SK-N-SH (cell line): ENCODE measurements at places on chromosomes 7 and 10.
A peak's percentile ranks its signal among the peaks of the same experiment; 100 is the strongest.

DNA sequence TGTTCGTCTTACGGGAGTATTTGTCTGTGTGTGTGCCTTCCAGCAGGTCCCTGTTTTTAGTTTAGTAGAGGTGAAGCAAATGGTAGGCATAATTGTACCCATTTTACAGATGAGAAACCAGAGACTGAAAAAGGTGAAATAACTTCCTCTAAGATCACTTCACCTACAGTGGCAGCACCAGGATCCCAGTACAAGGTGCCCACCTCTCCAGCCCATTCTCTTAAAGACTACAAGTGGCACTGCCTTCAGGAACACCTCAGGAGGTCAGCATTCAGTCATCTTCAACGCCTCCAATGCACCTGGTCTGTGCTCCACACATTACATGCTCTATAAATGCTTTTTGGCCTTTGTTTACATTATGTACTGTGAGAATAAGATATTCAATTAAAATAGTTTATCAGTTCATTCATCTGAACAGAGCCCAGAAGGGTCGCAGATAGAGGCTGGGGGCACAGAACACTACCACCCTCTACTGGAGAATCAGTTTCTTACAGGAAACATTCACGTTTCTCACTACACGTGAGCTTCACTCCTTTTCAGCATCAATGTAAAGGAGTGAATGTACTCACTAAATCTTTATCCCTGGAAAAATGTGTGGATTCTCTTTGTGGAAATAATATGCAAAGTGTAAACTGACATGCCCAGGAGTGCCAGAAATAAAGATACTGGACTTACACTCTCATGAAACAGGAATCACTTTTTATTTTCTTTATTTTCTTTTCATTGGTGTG, 45.5 kb upstream of the ABLIM1 start:
- peak; percentile 64 for DNase-seq

DNA sequence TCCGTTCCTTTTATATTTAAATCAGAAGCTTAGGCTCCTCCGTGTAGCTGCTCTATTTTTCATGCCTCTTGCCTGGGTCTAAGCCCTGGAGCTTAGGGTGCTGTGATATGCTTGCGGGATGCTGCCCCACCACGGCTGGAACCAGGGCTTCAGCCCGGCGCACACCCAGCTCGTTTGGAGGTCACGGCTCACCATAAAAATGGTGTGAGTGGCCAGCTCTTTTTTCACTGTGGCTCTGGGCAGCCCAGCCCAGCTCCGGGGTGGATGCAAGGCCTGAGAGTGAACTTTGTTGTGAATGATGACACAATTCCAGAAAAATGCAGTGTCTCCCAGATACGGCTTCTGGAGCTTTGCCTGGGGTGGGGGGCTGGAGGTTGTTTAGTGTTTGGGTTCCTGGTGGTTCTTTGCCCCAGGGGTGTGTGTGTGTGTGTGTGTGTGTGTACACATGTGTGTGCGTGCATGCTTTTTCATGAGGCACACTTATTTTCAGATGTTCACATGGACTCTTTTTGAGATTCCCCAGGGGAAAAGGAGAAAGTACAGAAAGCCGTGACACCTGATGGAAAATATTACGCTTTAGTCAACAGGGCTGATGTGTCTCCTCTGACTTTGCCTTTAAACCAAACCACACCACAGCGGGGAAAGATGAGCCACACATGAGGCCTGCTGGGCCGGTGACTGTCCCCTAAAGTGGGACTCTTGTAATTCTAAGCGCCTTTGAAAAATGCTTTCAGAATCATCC, 46.2 kb downstream of the GRK5 start:
- peak; percentile 44 for DNase-seq

DNA sequence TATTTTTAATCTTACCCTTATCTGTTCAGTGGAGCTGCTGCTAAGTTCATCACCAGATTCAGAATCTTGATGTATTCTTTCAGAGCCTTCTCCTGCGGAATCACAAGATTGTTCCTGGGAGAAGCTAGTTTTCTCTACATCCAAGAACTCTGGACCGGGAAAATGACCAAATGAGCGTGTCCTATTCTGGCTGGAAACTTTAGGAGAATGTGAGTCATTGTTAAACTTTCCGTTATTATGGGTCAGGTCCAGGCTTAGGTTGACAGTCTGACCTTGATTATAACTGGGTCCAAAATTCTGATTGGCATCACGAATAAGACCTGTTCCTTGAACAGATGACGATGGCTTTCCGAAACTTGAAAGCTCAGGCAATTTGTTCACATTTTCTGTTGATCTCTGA, 20.5 kb downstream of the ARHGAP12 start:
- DNase-seq, result no peak

- DNase-seq, result peak; percentile 67
Observed at GRCh38 chr10:120423431-120424197, 33.4 kb upstream of the PLPP4 start.

DNA sequence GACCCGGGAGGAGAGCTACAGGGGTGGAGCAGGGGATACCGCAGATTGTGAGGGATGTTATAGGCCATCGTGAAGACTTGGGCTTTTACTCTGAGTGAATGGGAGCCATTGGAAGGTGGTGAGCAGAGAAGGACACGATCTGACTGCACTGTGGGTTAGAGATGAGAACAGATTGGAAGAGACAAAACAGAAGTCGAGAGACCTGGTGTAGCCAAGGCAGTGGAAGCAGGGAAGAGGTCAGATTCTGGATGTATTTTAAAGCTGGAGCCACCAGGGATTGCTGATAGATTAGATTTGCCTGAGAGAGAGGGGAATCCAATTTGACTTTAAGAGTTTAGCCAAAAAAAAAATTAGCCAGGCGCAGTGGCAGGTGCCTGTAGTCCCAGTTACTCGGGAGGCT, 21.6 kb upstream of the EEPD1 start:
- DNase-seq, result no peak

GRCh38 chr7:47326220-47326619, 255.7 kb downstream of the TNS3 start:
- DNase-seq, result no peak

DNA sequence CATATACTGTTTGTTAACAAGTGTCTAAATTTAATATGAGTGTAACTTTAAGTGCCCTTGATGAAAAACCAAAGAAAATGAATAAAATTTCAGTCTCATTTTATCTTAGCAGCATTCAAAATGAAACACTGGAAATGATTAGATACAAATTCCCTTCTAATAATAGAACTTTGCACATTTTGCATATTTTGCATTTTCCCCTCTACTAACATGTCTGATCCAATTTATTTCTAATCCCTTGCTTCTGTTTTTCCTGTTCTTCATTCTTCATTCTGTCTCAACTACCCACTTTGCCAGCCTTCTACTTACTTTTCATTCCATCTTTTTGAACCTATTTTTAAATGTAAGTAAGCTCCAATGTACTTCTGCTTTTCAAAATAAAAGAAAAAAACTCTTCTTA, 42.7 kb upstream of the SEMA3D start:
- DNase-seq, result no peak

DNA sequence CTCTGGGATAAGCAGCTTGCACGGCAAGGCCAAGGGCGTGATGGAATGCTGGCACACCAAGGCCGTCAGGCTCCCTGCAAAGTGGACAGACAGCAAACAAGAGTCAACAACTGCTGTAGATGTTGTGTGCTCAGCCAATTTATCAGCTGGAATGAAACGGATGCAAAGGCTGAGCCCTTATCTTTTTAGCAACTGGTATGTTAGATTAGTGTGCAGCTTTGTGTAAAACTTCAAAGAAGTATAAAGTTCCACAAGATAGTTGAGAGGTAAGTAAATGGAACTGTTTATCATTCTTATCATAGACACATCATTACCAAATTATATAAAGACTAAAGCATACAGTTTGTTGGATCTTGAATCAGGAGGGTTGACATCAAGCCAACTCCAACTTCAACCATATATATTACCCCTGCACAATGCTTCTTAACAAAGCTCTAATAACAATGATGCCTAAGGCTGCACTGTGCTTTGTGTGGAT, 289.0 kb downstream of the TNS3 start:
- DNase-seq, result no peak

DNA sequence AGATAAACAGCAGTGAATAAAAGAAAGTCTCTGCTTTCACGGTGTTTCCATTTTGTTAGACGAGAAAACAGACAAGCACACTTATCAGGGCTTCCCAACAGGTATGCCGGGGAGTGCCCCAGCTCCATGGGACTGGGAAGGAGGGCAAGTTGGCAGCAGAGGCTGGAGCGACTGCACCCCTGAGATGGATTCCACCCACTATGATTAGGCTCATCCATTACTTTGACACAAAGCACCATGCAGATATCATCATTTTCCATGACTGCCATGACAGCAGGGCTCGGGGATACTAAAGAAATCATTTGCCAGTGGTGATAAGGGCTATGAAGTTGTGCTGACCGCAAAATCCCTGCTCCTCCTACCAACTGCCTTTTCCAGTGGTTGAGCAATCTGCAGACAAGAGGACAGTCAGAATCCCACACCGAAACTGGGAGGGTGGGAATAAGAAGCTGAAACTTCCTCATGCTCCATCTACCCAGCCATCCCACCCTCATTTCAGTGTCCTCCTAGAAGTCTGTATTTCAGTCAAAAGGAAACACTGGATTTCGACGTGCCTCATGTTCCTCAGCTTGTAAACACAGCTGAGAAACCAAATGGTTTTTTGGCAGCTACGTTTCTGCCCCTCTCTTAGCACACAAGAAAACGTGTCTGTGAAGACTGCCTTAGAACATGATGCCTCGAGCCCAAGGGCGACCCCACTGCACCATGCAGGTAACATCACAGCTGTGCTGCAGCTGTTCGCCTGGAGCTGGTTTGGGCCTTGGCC, 15.5 kb downstream of the CREB3L2 start:
- no peak for DNase-seq

GRCh38 chr10:110724937-110725336, 80.8 kb downstream of the RBM20 start:
- no peak for DNase-seq

GRCh38 chr10:33337326-33337957, 3.0 kb upstream of the NRP1 start:
- DNase-seq, result no peak

- DNase-seq, result no peak
Observed at GRCh38 chr10:68251151-68251550, 19.2 kb upstream of the ATOH7 start.

GRCh38 chr10:60429084-60429849, 39.6 kb upstream of the ANK3 start:
- DNase-seq, result no peak

DNA sequence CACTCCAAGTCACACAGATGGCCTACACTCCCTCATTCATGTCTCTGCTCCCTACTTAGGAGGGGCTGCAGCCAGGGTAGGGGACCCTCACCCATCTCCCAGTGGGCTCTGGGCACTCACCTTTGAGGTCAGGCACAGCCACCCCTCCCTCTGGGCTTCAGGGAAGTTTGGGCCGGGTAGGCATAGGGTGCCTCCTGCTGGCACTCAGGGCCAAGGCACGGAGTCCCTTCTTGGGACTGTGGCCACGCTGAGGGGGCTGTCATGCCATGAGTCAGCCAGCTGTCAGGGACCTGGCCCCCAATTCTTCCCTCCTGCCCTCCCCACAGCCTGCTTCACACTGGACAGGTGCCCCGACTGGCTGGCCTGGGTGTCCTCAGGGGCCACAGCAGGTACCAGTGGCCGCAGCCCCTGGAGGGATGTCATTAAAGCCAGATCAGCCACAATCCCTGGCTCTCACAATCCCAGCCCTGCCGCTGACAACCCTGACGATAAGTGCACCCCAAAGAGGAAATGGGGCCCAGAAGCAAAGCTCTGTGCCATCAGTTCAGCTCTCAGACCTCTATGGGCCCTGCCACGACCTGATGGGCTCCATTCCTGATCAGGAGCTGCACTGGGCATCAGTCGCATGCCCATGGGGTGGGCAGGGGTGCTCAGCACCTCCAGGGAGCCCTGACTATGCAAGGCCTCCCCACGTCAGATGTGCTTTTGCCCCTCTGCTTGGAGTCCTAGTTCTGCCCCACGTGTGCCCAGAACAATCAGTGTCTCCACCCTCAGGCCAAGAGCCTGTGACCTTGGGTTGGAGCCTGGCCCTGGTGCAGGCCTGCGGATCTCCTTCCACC, 34.1 kb upstream of the RET start:
- DNase-seq, result peak; percentile 27

DNA sequence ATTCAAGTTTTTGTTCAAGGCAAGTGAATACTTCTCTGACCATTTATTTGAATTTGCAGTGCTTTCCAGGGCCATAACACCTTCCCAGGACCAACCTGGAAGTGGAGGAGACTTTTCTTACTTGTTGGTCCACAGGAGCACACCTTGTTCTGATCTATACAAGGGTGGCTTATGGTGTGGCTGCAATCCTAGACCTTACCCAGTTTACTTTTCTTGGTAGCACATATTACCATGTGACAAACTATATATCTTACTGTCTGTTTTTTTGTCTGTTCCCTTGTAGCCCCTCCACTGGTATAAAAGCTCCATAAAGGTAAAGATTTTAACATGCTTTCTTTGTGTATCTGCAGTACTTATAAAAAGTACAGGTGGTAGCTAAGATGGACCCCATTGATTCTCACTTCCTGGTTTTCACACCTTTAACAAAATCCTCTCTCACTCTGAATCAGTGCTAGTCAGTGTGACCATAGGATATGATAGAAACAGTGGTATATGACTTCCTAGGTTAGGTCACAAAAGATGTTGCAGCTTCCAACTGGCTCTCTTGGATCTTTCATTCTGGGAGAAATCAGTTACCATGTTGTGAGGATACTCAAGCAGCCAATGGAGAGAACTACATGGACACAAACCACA, 5.6 kb upstream of the ASB4 start:
- DNase-seq, result no peak

GRCh38 chr10:33217854-33218253, 116.6 kb downstream of the NRP1 start:
- DNase-seq, result no peak

- no peak for DNase-seq
Observed at GRCh38 chr7:91517201-91517785, 253.1 kb downstream of the FZD1 start.

GRCh38 chr7:25596443-25596842, 368.2 kb upstream of the NPVF start:
- no peak for DNase-seq

GRCh38 chr10:72034761-72035160, 53.6 kb downstream of the SPOCK2 start:
- DNase-seq, result no peak

DNA sequence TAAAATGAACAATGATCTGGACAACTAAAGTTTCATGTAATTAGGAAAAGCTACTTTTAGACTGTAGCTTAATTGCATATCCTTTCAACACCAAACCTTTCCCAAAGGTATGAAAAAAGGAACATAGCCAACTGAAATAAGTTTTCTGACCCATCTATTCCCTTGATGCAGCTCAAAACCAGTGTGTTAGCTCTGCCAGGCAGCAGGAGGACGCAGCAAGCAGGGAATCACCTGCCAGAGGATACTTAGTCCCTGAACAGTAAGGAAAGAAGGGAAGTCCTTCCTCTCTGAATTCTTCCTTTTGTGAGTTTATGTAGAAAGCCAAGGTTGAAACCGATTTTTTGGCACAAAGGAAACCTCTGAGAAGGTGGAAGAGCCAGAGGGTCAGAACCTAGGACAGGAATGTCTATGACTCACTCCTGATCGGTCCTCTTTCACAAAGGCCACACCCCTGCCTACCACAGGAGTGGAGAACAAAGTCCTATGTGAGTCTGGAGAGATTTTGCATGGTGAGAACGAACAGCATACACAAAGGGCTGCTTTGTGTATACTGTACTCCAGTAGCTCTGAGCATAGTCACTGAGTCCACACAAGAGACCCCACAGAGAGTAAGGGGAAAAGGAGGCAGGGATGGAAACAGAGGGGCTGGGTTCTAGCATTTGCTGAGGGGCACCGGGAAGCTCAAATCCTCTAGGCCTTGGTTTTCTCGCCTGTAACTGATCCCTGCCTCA, 68.8 kb upstream of the GSDME start:
- no peak for DNase-seq

- DNase-seq, result no peak
Observed at GRCh38 chr10:132447446-132448247, 50.6 kb downstream of the PWWP2B start.

- no peak for DNase-seq
Observed at GRCh38 chr10:118045837-118046394, 825 bp downstream of the RAB11FIP2 start.
